Activated naive CD8-positive, alpha-beta T cell treated with anti-CD3 and anti-CD28 coated beads for 36 hours (primary cell): ENCODE measurements at places on chromosomes 12 and 14. TPM values are rescaled to one million over a fixed set of nuclear protein-coding genes. Genes with fewer than 3 reads are reported as not detected.
A peak's percentile ranks its signal among the peaks of the same experiment; 100 is the strongest.

The MRPS35 gene
- 70.2 TPM for total RNA-seq

GRCh38 chr14:95147597-95147996, 9.7 kb downstream of the DICER1 start:
- no peak for DNase-seq

- DNase-seq: no peak
These were observed 90.8 kb downstream of the EML1 start for GRCh38 chr14:99883866-99884650.

The LAG3 gene
- 67.7 TPM for total RNA-seq

GRCh38 chr14:67674480-67675218, at the start of gene VTI1B:
VTI1B (minus strand) TSS chr14:67674632; CDS start chr14:67674489, 143 bp downstream.
- peak; percentile 84 for DNase-seq

GRCh38 chr12:53985692-53985993, 697 bp downstream of the HOXC10 start:
- DNase-seq: no peak

DNA sequence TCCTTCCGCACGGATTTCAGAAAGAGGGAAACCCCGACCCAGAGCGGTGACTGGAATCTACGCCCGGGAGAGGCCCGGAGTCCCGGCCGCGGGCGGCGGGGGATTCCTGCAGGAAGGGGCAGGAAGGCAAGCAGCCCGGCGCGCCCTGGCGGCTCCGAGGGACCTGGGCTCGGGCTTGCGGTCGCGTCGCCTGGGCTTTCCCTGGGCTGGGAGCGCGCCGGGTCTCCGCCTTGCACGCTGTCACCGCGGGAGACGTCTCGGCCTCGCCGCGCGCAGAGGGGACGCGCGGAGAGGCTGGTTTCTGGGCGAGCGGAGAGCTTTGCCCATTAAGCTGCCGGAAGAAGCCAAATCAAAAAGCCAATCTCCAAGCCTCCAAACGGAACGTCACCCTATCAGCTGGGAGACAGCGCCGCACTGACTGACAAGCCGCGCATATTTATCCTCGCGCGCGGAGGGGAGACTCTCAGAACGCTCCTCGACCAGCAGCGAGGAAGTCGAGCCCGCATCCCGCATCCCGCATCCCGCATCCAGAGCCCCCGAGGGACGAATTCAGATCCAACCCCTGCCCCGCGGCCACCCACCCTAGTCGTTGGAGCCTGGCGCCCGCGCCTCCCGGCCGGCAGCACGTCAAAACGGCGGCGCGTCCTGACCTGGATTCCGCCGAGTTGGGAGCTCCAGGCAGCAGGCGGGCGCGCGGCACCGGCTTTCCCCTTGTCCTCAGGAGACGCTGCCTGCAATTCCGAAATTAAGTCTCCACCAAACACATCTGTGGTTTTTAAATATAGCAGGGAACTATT, at the start of gene SLC8A3:
Gene SLC8A3, minus strand, starts transcription at position 293 of the 797 bp plus-strand sequence. CDS start 20,529 bp downstream, outside the sequence.
- peak; percentile 55 for DNase-seq

The MIA2 gene
- total RNA-seq: 19.5 TPM
